Ovary (tissue), 10 donors: ENCODE measurements at places on chromosomes 3 and 15. TPM values are rescaled to one million over a fixed set of nuclear protein-coding genes. Genes with fewer than 3 reads are reported as not detected.

The ISLR gene
- 82.4 TPM for polyA plus RNA-seq

The TGM5 gene
- not detected for polyA plus RNA-seq

The COL7A1 gene
- 1.1 TPM for polyA plus RNA-seq

The ZNF860 gene
- 0.28 TPM for polyA plus RNA-seq

The DUOXA2 gene
- 0.17 TPM for polyA plus RNA-seq

- no peak for DNase-seq
Observed at GRCh38 chr3:149199474-149199873, 22.2 kb downstream of the CP start.

DNA sequence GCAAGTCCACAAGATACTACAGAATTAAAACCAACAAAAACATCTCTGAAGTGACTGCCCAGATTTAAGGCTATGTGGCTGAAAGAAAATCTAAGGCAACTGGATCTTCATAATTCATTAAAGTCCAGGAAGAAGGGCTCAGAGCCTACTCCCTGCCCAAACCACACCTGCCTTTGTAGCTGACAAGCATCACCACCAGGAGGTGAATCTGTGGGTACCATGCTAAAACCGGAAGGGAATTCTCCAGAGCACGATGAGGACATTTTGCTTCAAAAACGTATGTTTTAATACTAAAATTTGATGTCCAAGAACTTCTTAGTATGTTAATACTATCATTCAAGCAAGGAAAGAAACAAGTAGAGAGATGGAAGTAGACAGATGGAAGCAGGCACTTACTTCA lies 495.9 kb upstream of the NECTIN3 start:
- DNase-seq = no peak

DNA sequence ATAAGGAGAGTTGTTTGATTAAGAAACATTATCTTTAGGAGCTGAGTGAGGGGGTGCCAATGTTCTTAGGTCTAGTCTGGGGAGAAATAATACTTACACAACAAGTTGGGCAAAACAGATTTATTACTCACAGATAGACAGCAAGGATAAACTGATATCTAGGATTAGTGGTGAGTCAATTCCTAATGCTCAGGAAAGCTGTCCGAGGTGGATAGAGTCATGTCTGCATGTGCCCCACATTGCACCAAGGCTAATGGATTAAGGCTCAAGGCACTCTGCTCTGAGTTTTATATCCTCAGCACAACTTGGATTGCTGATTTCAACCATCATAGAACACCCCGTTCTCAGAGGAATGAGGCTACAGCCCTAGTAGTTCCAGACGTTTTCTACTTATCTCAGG lies 1042.3 kb downstream of the OTOL1 start:
- DNase-seq = no peak

- DNase-seq = no peak
Observed at GRCh38 chr3:15007681-15008141, 57.4 kb downstream of the MRPS25 start.

DNA sequence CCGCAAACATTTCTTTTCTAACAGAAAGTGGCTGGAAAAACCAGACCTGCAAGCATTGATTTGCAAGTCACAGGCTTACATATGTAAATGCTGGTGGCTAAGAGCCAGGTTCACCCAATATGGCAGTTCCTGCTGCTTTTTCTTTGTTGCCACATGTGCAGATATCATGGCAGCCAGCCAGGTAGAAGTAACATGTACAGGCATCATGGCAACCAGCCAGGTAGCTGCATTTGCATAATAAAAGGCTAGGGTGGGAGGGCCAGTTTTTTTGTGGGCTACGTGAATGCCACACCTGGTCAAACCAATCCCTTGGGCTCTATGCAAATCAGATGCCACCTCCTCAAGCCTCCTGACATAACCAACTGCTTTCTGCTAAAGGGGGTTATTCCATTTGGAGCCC lies 2.8 kb upstream of the SMCO1 start:
- no peak for DNase-seq

DNA sequence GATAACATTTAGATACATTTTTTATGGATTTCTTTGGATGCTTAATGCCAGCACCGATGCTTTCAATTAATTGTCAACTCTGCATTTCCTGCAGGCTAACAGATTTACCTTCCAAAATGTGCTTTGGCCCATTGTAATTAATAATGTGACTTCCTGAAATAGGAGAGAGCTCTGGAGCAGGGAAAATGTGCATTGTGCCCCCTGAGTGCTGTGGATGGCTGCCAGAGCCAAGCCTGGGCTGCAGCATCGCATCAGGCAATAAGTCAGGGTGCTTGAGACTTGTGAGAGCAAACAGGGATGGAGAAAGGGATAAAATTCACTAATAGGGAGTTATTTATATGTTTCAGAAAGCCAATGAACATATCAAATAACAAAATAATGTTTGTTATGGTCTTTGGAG lies 133.8 kb downstream of the MOBP start:
- no peak for DNase-seq

GRCh38 chr3:33775363-33775762 lies 23.1 kb upstream of the PDCD6IP start:
- no peak for DNase-seq

GRCh38 chr3:133576169-133576568 lies 2.7 kb downstream of the CDV3 start:
- DNase-seq = no peak

DNA sequence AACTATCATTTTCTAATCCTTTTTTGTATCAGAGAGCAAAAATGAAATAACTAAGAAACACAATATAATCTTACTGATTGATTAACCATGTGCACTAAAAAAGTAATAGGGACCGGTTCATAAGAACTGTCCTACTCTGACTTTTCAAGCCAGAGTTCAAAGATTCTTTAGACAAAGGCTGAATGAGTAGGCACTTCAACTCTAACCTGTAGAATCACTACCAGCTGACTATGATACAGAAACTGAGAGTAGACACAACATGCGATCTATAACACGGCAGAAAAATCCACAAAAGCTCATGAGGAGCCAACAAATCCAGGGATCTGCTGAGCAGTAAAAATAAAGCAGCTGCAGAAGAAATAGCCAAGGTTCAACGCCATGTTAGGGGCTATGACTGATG lies 8.9 kb downstream of the COPB2 start:
- no peak for DNase-seq

DNA sequence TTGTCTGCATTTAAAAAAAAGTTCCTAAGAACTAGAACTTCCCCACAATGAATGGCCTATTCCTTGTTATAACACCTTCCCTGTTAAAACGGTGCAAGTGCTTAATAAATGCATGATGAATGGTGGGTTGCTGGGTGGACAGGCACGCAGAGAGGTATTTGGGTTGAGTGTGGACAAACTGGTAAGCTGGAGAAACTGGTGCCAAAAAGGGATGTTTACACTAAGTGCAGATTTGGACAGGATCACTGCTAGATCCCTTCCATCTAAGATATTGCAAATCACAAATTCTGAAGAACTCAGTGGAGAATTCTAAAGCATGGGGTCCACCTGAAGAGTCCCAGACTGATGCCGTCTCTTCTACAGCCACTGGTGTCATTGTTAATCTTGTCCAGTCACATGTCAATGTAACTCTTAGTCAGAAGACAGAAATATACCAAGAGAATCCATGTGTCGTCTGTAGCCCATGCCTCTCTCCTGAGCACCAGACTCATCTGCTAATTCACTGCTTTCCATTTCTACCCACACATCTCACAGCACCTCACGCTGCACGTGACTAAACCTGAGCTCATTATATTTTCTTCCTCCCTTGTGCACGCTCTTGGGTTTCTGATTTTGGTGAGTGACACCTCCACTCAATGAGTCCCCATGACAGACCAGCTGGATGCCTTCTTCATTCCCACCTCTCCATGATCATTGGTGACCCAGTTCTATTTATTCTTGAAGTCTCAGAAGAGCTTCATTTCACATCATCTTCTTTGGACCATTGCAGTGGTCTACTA lies 328.9 kb downstream of the THSD4 start:
- DNase-seq = no peak

DNA sequence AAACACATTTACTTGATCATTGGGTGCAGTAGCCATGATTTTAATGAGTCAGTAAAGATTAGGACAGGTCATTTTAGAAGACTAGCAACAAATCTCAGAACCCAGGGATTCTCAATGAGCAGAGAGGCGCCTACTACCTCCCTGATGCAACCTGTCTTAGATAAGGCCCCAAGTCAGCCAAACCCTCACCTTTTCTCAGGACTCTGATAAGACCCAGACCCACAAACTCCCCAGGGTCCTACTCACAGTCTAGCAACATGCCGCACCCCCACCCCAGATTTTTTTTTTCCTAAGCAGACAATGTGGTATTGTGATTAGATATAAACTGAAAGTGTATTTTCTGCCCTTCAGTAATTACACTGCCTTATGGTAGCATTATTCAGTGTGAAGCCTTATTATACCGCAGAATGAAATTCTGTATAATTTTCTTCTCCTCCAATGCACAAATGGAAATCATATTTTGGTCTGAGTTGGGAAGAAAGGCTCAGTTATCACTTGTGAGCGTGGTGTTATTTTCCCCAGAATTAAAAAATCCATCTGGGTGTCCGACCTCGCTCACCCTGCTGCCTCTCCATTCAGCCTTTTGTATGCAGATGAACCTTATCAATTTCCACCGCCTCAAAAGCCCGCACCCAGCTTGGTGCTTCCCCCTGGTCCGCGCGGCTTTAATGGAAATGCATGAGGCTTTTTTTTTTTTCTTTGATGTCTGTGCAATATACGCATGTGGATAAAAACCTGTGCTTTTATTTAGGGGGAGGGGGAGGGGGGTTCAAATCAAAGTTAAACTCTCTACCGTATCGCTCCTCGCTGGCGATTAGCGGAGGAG lies 122.0 kb upstream of the SOX14 start:
- DNase-seq = no peak
